ENCODE measurements at places on chromosomes 3 and 15.

- peak; percentile 47 for DNase-seq
Observed at GRCh38 chr15:60520825-60521368, 42.0 kb upstream of the ICE2 start.

- DNase-seq = no peak
Observed at GRCh38 chr3:180188512-180189309, 152.0 kb upstream of the PEX5L start.

DNA sequence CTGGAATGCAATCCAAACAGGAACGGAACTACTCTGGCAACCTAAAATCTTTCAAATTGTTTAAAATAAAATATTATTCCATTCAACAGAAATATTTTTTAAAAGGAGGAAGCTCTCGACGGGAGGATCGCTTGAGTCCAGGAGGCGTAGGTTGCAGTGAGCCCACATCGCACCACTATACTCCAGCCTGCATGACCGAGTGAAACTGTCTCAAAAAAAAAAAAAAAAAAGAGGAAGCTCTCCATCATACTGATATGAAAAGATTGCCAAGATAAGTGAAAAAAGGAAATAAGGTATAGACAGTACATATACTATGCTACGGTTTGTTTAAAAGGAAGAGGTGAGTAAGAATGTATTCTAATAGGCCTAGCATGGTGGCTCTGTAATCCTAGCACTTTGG is 3.6 kb downstream of the RAD18 start:
- no peak for DNase-seq

GRCh38 chr15:69834761-69835160 is 263.0 kb downstream of the TLE3 start:
- DNase-seq = no peak

DNA sequence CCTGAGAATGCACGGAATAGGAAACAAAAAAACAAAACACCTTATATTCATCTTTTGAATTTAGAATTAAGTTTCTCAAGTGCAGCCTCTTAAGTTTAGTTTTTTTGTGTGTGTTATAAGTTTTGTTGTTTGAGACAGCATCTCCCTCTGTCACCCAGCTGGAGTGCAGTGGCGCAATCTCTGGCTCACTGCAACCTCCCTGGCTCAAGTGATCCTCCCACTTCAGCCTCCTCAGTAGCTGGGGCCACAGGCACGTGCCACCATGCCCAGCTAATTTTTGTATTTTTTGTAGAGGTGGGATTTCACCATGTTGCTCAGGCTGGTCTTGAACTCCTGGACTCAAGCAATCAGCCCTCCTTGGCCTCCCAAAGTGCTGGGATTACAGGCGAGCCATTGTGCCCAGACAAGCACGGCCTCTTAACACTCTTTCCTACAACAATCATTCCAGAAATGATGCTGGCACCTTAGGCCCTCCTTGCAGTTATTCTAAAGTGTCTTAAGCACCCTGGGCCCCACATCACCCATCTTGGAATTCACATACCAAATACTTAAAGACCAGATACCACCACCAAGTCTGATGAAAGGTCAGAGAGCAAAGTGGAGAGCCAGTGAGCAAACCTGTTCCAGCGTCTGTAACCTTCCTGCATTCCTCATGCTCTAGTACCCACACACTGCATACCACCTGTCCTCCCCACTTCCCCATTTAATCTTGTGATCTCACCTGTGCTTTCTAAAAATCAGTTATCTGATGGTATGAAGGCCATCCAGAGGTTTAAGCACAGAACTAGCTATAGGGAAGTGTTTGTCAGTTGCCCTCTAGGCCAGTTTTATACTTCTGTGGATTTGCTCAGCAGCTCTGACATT is 6.9 kb upstream of the SPG11 start:
- DNase-seq = no peak

GRCh38 chr3:77096966-77097890 is 57.3 kb downstream of the ROBO2 start:
- DNase-seq = no peak

- DNase-seq = no peak
Observed at GRCh38 chr15:92473756-92474155, 80.1 kb downstream of the ST8SIA2 start.

GRCh38 chr15:82126346-82126745 is 80.5 kb upstream of the MEX3B start:
- no peak for DNase-seq

GRCh38 chr3:13769422-13769821 is 110.4 kb downstream of the WNT7A start:
- no peak for DNase-seq

GRCh38 chr15:66156310-66156975 is 97.1 kb downstream of the MEGF11 start:
- no peak for DNase-seq

DNA sequence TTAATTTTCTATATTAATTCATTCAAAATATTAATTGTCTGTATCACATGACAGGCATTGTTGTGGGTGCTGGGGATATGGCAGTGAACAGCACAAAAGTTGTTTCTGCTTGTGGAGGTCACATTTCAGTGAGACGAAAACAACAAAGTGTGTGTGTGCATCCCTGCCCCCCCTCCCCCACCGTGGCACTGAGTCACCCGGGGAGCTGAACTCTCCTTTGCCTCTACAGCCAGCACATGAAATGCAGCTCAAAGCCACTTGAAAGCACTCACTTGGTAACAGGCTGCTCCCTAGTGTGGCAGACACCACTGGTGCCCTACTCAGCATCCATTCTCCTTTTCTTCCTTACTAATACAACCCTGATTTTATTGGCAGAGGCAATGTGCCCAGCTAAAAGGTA is 16.9 kb upstream of the SCAMP5 start:
- no peak for DNase-seq

GRCh38 chr3:170010498-170010897 is 27.3 kb upstream of the GPR160 start:
- DNase-seq = no peak

GRCh38 chr3:54577313-54577712 is 350.5 kb downstream of the LRTM1 start:
- no peak for DNase-seq

- no peak for DNase-seq
Observed at GRCh38 chr3:18585004-18585968, 160.1 kb upstream of the SATB1 start.

GRCh38 chr3:167835953-167836352 is 100.4 kb downstream of the SERPINI1 start:
- DNase-seq = no peak

DNA sequence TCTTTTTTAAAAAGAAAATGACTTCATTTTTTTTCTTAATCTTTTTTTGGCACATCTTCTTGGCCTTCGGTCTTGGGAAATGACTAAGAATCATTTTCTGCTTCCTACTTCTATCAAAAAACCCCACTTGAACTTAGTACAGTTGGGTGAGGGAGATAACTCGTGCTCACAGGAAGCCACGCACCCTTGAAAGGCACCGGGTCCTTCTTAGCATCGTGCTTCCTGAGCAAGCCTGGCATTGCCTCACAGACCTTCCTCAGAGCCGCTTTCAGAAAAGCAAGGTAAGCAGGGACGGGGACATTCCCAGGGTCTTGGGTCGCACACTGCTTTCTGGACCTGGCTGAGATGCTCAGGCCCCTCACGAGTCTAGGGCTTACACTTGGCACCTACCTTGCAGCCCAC is at the start of gene CCR4:
Gene CCR4, plus strand, starts transcription at position 235 of the 402 bp plus-strand sequence. CDS start 1,779 bp downstream, outside the sequence.
- DNase-seq = no peak

DNA sequence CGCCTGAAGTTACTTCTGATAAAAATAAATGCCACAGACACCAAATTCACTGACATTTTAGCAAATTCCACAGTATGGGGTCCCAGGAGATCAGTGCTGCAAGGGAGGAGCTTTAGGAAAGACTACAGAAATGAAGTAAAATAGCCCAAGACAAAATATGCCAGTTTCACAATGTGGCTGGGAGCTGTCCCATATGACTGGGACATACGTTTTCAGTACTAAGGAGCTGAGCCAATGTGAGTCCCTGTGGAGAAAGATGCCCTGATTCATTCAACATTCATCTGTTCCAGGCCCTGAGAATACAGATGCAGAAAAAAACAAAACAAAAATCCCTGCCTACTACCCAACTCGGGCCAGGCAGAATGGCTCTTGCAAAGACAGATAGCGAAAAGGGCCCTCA is 63.4 kb upstream of the FAM174B start:
- no peak for DNase-seq

DNA sequence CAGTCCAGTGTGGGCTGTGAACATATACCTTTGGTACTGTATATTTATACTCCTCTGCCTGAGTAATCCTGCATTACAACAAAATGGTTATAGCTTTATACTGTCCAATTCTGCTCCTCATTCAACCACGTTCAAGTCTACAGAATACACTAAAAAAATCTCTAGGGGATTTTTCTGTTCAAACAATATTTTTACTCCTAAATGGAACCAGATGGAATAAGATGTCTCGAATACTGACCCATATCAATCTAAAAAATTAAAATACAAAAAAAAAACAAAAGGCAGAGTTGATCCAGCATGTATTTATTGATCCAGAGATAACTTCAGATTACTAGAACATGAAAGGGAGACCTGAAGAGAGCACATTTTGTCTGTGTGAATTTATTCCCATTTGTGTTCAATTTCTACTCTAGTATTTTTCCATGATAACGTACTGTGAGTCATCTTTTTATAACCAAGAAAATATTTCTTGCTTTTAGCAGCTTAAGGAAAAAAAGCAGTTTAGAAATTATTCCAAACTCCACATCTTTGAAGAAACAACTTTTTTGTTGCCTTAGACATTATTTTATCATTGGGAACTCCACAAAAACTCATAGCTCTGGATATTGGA is 910.7 kb downstream of the TBL1XR1 start:
- DNase-seq = no peak

- DNase-seq = no peak
Observed at GRCh38 chr3:57872606-57873005, 116.5 kb downstream of the SLMAP start.

DNA sequence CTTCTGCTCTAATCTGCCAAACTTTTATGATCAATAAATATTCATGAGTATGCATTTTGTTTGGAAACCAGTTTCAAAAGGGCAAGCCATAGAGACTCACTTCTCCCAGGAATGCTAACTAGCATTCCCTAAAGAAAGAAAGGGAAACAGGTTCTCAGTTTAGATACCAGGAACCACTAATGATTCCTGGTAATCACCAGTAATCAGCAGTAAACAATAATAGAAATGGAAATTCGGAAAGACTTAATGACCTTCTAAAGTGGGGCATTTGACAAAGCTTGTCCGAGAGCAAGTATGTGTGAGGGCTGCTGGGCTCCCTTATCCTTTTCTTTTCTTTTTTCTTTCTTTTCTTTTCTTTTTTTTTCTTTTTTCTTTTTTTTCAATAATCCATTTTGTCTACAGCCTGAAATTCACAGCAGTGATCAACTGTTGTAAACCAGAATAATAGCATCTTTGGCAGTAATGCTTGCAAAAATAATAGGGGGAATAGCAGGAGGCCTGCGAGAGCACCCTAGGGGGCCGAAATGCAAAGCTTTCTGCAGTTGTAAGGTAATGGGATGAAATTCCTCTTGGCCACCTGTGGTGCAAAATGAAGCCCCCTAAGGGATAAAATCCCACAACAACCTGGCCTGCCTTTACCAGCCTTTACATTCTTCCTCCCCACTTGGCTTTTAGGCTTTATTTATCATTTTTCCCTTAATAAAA is 253.2 kb downstream of the ZPLD1 start:
- no peak for DNase-seq

DNA sequence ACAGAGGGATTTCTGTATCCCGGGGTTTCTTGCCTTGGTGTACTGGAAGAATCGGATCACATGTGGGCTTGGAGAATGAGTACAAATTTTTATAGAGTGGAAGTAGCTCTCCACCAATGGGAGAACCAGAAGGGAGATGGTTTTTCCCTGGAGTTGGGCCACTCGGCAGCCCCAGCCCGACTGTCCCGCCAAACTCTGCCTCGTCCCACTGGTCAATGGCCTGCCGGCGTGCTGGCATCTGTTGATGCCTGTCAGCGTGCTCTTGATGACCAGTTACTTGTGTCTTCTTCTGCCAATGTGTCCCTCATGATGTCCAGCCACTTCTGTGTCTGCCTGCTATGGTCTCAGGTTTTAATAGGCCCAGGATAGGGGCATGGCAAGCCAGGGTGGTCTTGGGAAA is 100.5 kb downstream of the CFAP44 start:
- DNase-seq = no peak

GRCh38 chr15:25652704-25653103 is 210.4 kb downstream of the ATP10A start:
- DNase-seq = no peak

GRCh38 chr15:45906230-45906629 is 271.4 kb downstream of the SQOR start:
- DNase-seq = no peak

- DNase-seq = no peak
Observed at GRCh38 chr3:10443272-10444109, 61.9 kb downstream of the ATP2B2 start.

Data from stimulated activated CD8-positive, alpha-beta memory T cell treated with anti-CD3 and anti-CD28 coated beads, Interleukin-15, amount 100 ng/mL, for 24 hours (primary cell).